Frontal cortex (tissue), 4 donors: ENCODE measurements at places on chromosomes 2 and 18. TPM values are rescaled to one million over a fixed set of nuclear protein-coding genes. Genes with fewer than 3 reads are reported as not detected.

- no peak for DNase-seq
Observed at GRCh38 chr2:54983345-54984220, 66.7 kb downstream of the RTN4 start.

DNA sequence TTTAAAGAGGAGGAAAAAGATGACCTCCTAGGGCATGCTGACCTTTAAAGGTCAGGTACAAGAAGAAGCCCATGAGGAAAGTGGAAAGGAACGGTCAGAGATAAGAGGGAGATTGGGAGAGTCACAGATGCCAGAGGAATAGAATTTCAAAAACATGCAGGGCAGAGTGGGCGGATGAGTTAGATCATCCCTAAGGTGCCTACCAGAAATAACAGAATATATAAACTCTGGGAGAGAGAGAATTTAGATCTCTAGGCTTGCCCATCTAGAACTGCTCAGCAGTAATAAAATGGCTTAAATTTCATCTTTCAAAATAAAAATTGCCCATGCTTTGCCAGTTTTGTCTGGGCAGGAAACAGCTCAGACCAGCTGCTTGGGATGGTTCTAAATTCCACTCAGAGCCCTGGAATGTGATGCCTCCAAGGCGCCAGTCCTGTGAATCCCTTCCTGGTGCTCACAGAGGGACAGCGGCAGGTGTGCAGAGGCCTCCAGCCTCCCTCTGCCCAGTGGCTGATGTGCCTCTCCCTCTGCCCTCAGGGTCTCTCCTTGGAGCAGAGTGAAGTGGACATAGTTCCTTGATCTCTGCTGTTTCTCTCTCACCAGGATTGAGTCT lies 130.9 kb downstream of the ANTXR1 start:
- no peak for DNase-seq

GRCh38 chr2:210363876-210364275 lies 48.9 kb upstream of the MYL1 start:
- no peak for DNase-seq

GRCh38 chr2:142741764-142742269 lies 135.6 kb upstream of the KYNU start:
- no peak for DNase-seq

GRCh38 chr2:224268441-224268840 lies 133.5 kb downstream of the FAM124B start:
- DNase-seq = no peak

GRCh38 chr2:203656522-203657287 lies 49.7 kb upstream of the CD28 start:
- no peak for DNase-seq

DNA sequence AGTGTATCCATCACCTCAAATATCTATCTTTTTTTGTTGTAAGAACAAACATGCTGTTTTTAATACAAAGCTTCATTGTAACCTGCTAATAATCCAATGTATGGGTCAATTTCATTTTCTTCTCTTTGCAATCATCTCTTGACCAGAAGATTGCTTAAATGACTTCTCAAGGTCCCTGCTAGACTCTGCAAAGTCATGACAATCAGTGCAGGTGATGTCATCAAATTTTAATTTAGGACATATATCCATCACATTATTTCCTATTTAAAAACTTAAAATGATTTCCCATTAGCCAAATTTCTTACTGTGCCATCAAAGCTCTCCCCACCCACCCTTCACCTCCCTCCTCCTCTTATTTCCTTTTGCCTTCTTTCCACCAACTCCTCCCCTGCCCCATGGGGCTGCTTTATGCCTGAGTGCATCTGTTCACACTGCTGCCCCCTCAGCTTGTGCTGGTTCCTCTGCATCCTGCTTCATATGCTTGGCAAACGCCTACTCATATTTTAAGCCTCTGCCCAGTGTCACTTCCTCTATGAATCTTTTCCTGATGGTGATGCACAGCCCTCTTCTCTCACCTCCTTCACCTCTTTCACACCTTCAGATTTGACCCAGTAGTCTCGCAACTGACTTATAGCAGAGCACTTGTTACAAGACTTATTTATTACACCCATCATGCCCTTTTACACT lies 20.3 kb downstream of the PLEK start:
- DNase-seq = no peak

The IL1F10 gene
- not detected for total RNA-seq

The TOGARAM2 gene
- under 0.01 TPM for total RNA-seq
